Subcutaneous preadipocyte (primary cell): ENCODE measurements at places on chromosomes 1 and 21. TPM values are rescaled to one million over a fixed set of nuclear protein-coding genes. Genes with fewer than 3 reads are reported as not detected.

RORC gene
- not detected in 2 replicates for total RNA-seq

PTTG1IP gene
- total RNA-seq = 108 and 111 TPM in 2 replicates

C8B gene
- not detected in 2 replicates for total RNA-seq

NPR1 gene
- total RNA-seq = 6.2 and 6.3 TPM in 2 replicates

COL11A1 gene
- total RNA-seq = 0.20 and 0.37 TPM in 2 replicates

CR1 gene
- total RNA-seq = not detected in 2 replicates

LRRC3 gene
- total RNA-seq = 1.2 and 1.5 TPM in 2 replicates

FAM167B gene
- 0.39 and 1.1 TPM in 2 replicates for total RNA-seq

THEM5 gene
- not detected in 2 replicates for total RNA-seq

CCDC27 gene
- total RNA-seq = not detected in 2 replicates

GJA8 gene
- total RNA-seq = not detected in 2 replicates

SPTA1 gene
- total RNA-seq = under 0.01 TPM in 1 of 2 replicates, not detected in the other

WLS gene
- total RNA-seq = 102 and 111 TPM in 2 replicates

SLC9C2 gene
- total RNA-seq = not detected in 2 replicates

ATP1B1 gene
- total RNA-seq = 0.37 and 3.9 TPM in 2 replicates

LMX1A gene
- total RNA-seq = under 0.01 TPM in 1 of 2 replicates, not detected in the other

ESPN gene
- not detected in 2 replicates for total RNA-seq

PROX1 gene
- total RNA-seq = 0.20 and 0.37 TPM in 2 replicates

CA6 gene
- total RNA-seq = not detected in 2 replicates

OR2L2 gene
- under 0.01 TPM in 1 of 2 replicates, not detected in the other for total RNA-seq

ETV3 gene
- 10.7 and 11.9 TPM in 2 replicates for total RNA-seq

PLA2G2D gene
- total RNA-seq = not detected in 2 replicates

ADCY10 gene
- under 0.01 and 0.39 TPM in 2 replicates for total RNA-seq

RGSL1 gene
- total RNA-seq = not detected in 2 replicates

RYR2 gene
- total RNA-seq = not detected in 2 replicates

LAD1 gene
- not detected in 2 replicates for total RNA-seq

AGRN gene
- total RNA-seq = 9.9 and 19.2 TPM in 2 replicates

FCGR3A gene
- not detected in 2 replicates for total RNA-seq

BRDT gene
- total RNA-seq = not detected in 2 replicates

SPRR2B gene
- not detected in 2 replicates for total RNA-seq

TBX19 gene
- 0.59 and 0.73 TPM in 2 replicates for total RNA-seq
